Suppressor macrophage (primary cell): ENCODE measurements at places on chromosomes 3 and 15.
A peak's percentile ranks its signal among the peaks of the same experiment; 100 is the strongest.

- DNase-seq, result peak; percentile 22
Measured at GRCh38 chr3:189040656-189041335, 131.0 kb upstream of the TPRG1 start.

DNA sequence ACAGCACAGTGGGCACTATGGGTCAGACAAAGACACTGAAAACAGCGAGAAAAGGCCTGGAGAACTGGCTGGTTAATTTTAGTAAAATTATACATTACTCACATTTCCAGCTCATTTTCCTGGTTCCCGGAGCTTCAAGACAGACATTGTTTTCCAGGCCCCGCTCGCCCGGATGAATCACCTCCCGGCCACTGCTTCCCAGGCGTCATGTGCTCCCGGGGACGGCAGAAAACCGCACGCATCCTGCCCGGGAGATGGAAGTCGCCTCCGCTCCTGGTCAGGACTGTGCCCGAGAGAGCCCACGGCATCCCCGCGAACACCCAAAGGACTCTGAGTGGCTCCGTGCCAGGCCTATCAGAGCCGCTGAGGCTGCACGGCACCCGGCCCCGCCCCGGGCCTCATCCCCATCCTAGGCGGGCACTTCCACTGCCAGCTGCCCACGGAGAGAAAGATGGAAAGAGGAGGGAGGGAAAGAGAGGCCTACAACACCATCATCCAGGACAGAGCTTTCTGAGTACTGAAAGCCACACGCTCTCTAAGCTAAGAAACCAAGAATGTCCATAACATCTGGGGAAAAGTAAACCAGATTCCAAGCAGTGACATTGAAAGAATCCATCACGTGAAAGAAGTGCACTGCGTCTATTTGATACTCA lies 75.1 kb downstream of the VGLL4 start:
- DNase-seq, result no peak

DNA sequence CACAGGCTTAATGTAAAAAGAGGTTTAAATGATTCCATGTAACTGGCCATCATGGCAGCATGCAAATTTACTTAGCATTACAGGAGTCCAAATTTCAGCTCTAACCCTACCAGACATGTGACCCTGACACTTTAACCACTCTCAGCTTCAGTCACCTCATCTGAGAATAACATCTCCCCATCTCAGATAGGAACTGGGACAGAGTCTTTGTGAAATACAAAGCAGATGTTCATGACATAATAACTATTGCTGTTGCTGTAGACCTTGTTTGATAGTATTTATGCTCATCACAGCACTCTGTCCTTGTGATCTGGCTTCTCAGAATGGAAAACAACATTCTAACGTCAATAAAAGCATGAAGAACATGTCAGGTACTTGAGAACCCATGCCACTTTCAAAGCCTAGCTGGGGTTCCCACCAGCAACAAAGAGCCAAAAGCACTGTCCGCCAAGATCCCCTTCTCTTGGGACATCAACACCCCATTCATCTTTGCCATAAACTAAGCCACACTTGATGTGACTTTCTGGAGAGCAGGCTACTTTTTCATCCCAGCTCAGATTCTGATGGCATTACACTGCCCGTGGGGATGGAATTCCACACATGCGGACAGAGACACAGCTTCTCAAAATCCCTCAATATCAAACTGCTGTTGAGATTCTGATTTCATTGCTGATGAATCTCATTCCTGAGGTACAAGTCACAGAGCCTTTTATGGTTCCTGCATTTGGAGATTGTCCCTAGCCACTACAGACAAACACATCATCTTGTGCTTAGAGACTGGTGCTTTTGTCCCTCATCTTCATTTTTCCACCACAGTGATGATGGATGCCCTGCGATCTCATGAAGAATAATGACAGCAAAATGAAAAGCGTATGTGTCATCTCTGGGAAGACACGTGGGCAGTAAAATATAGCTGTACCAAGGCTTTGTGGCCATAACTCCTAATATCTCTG lies 202.7 kb downstream of the TNIK start:
- DNase-seq, result no peak

GRCh38 chr15:78178064-78178463 lies 28.9 kb downstream of the IDH3A start:
- no peak for DNase-seq

GRCh38 chr3:63562323-63562722 lies 90.2 kb upstream of the SNTN start:
- DNase-seq, result no peak
